ENCODE measurements at places on chromosomes 6 and 20. TPM values are rescaled to one million over a fixed set of nuclear protein-coding genes. Genes with fewer than 3 reads are reported as not detected.
A peak's percentile ranks its signal among the peaks of the same experiment; 100 is the strongest.

Gene SEC63
- total RNA-seq, result 106 TPM

Gene KIAA1586
- total RNA-seq, result 11.2 TPM

Gene KCNQ2
- 0.07 TPM for total RNA-seq

Gene GTSF1L
- total RNA-seq, result not detected

DNA sequence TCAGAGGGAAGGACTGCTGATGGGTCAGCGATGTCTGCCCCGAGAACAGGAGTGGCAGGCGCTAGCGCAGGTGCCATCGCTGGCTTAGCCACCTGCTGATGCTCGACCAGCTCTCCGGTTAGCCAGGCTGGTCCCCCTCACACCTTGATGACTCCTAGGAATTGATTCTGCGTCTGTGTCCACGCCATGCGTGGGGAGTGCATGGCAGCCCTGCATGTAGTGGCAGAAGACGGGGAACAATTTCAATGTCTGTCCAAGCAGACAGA is 6.7 kb downstream of the SS18L1 start:
- peaks cover 45% of the 10 kb centered on the region for H3K36me3 ChIP-seq
- H3K27ac ChIP-seq, result no peak overlapping the region
- H3K4me1 ChIP-seq, result peaks cover 25% of the 10 kb centered on the region
- DNase-seq, result no peak
- H3K27me3 ChIP-seq, result no peaks in the 10 kb centered on the region

DNA sequence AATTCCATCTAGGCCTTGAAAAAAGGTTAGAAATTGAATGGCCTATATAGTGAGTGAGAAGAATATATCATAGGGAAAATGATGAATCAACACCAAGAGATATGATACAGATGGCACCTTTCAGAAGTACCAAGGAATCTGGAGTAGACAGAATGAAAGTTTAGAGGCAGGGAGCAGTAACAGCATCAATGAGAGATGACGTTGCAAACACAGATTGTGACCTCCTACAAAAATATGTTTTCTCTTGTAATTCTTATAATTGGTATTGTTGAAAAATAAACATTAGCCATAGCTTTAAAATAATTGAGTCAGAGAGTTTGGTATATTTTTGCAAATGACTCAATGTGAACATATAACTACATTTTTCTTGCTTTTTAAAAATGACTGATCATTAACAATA is 1223.1 kb upstream of the GJE1 start:
- H3K27me3 ChIP-seq, result no peaks in the 10 kb centered on the region
- no peaks in the 10 kb centered on the region for H3K36me3 ChIP-seq
- DNase-seq, result no peak
- H3K27ac ChIP-seq, result no peak overlapping the region
- no peak overlapping the region for H3K4me3 ChIP-seq

DNA sequence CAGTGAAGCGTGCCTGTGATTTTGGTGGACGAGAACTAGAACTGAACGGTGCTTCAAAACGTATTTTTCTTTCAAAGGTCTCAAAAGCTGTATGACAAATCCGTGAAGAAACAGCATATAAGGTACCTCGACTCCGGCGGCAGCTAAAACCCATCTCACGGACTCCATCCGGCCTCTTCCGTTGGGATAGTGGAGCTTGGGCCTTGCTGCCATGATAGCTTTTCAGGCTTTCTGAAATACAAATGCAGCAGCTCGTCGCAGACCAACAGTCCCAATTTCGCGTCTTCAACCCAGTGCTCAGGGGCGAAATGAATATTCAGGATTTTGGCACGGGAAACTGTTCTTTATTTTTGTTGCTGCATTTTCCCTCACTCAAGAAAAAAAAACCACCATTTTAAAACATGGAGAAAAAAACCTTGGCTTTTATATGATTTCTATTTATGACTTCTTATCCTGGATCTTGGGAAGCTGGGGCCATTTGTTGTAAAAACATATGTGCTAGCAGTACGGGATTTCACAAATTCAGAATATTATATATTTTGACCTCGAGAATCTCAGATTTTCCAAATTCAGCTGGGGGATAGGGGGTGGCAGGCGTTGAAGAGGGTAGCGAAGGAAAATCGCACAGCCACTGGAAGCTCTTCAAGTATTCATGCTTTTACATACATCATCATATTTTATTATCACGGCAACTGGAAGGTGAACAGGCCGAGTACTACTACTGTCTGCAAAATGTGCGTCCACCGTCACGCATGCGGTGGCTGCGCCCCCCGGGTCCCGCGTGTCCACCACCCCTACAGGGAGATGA is 849 bp downstream of the GSTA4 start:
- peaks cover 31% of the 10 kb centered on the region for H3K4me1 ChIP-seq
- peaks cover 28% of the 10 kb centered on the region for H3K36me3 ChIP-seq
- peaks cover 7% of the 10 kb centered on the region for H3K27me3 ChIP-seq
- DNase-seq, result no peak
- H3K4me3 ChIP-seq, result peak overlapping the region; percentile 84
- peak overlapping the region; percentile 88 for H3K27ac ChIP-seq

DNA sequence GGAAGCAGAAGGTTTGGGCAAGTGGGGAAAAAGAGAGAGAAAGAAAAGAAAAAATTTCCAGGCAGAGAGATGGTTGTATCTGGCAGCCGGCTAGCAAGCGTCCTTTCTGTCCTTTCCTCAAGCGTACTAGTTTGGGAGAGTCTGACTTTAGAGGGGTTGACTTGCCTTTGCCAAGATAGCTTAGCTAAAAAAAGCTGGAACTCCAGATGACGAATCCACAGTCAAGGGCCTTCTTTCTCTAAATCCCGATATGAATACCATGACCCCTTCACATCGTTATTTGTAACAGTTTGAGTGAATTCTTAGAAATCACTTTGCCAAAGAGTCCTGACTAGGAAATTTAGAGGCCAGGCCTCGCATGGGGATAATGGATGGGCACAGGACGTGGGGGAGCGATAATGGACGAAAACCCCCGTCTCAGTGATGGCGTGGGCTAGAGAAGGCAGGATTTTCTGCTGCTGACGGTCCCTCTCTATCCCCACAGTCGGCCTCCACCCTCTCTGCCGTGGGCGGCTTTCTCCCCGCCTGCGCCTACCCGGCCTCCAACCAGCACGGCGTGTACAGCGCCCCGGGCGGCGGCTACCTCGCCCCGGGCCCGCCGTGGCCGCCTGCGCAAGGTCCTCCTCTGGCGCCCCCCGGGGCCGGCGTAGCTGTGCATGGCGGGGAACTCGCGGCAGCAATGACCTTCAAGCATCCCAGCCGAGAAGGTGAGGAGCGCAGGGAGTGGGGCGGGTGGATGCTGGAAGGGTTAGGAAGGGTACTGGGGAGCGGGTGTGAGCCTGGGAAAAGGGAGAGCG is 3.5 kb downstream of the PAX1 start:
- no peak overlapping the region for H3K27ac ChIP-seq
- no peaks in the 10 kb centered on the region for H3K27me3 ChIP-seq
- H3K4me3 ChIP-seq, result no peak overlapping the region
- H3K36me3 ChIP-seq, result no peaks in the 10 kb centered on the region
- no peak for DNase-seq

DNA sequence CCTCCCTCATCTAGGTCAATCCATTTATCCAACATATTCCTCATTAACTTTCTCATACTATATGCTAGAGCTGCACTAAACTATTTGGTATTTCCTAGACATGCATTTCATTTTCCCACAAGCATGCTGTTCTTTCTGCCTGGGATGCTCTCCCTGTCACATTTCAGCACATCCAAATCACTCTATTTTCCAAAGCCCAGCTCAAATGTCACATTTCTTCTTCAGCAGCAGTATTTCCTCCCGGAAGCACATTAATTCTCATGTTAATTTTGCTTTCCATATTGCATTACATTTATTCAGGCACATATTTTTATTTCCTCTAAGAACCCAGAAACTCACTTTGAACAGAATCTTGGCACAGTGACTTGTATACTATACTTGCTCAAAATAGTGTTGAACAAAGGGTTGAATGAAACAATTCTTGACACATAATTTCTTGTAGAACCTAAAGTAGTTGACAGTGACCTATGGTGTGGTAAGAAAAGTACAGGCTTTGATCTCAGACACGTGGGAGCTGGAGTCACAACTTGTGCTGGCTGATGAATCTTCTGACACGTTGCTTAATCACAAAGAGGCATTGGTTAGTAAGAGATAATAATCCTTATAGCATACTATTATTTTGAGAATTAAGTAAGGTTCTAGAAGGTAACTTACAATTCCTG is 30.8 kb upstream of the CD2AP start:
- no peak overlapping the region for H3K27ac ChIP-seq
- H3K4me3 ChIP-seq, result no peak overlapping the region
- no peaks in the 10 kb centered on the region for H3K27me3 ChIP-seq
- H3K4me1 ChIP-seq, result peaks cover 18% of the 10 kb centered on the region
- no peak for DNase-seq

DNA sequence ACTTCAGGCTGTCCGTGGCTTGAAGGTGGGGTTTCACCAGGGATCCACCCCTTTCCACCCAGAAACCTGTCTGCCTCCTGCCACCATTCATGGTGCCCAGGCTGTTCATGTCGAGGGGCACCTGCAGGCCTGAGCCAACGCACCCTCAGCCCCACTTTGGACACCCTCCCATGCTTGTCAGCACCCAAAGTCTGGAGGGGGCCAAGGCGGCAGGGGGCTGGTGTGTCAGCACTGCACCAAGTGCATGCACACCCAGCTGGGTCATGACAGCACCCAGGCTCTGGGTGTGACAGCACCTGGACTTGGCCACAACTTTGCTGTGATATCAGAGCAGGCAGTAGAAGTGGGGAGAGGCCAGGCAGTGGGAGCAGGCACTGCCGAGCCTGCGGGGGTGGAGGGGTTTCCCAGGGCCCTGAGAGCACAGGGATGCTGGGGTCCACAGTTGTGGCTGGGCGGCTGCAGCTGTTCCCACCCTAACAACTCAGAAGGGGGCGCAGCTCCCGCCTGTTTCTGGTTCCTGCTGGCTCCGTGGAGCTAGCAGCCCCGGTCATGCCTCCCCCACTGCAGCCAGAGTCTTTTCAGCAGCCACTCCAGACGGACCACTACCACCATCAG is 33.3 kb upstream of the GRM4 start:
- H3K27ac ChIP-seq, result no peak overlapping the region
- no peaks in the 10 kb centered on the region for H3K27me3 ChIP-seq

DNA sequence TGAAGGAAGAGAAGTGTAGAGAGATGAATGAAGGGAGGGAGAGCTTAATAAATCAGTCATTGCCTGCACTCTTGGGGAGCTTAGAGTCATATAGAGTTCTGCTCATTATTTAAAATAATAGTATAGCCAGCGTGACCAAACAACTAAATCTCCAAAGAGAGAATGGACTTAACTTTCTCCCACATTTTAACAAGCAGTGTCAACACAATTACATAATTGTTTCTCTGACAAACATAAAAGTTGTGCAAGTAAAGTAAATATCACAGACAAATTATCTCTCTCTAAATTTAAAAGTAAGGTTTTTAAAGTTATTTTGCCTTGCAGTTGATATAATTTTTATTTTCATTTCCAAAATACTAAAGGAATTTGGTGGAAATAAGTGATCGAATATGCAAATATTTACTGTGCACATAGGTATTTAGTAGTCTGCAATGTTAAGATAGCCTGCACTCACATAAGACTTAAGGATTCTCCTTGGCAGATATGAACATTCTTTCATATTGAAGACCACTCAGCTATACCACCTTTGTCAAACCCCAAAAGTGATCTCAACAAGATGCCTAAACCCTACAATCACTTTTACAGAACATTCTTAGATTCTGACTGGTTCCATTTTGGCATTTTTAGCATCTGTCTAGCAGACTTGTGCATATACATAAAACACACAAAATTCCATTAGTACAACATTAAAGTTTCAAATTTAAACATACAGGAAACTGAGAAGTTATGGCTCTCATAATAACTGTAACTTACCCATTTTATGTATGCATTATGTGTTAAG is 67.7 kb downstream of the KIF6 start:
- H3K27ac ChIP-seq, result no peak overlapping the region
- no peaks in the 10 kb centered on the region for H3K4me1 ChIP-seq
- no peak for DNase-seq
- no peaks in the 10 kb centered on the region for H3K36me3 ChIP-seq

GRCh38 chr20:44866703-44867335 is 18.7 kb upstream of the YWHAB start:
- no peaks in the 10 kb centered on the region for H3K36me3 ChIP-seq
- no peak overlapping the region for H3K27ac ChIP-seq
- peaks cover 29% of the 10 kb centered on the region for H3K27me3 ChIP-seq
- H3K4me3 ChIP-seq, result no peak overlapping the region

GRCh38 chr6:151313066-151313491 is 73.3 kb downstream of the AKAP12 start:
- no peak overlapping the region for H3K27ac ChIP-seq
- H3K36me3 ChIP-seq, result no peaks in the 10 kb centered on the region
- DNase-seq, result no peak
- no peak overlapping the region for H3K4me3 ChIP-seq

DNA sequence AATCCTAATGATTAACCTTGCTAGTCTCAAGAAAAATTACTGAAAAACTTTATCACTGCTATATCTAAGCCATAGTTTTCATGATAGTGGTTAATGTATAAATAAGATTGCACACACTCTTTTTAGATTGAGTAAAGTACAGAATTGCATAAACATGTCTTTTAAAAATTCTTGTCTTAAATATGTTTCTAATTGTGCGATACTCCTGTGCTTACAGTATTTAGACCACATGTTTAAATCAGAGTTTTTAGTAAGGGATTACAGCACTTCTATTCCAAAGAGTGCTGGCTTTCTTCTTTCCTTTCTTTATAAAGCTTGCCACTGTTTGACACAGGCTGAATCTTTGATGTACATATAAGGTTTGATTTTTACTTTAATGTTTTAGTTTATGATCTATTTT is 36.8 kb upstream of the RGS17 start:
- H3K27ac ChIP-seq, result peak overlapping the region; percentile 73
- H3K36me3 ChIP-seq, result no peaks in the 10 kb centered on the region
- DNase-seq, result no peak
- peaks cover 20% of the 10 kb centered on the region for H3K4me1 ChIP-seq
- H3K4me3 ChIP-seq, result no peak overlapping the region
- H3K27me3 ChIP-seq, result no peaks in the 10 kb centered on the region

DNA sequence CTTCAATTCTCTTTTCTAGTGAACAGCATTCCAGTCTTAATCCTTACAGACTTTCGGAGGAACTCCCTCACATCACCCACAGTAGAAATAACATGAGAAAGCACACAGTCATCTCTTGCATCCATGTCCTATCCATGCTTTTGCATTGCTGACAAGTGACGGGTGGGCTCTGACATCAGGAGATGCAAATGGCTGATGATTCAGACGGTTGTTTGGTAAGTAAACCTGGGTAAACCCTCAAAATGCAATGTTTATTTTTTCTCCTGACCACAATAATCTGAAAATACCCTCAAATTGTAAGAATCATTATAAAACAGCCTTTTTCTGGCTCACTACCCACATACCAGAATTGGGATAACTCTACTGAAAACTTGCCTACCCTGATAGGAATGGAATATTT is 792.0 kb downstream of the MAFB start:
- H3K27me3 ChIP-seq, result no peaks in the 10 kb centered on the region
- no peak overlapping the region for H3K27ac ChIP-seq

- H3K27me3 ChIP-seq, result peaks cover 70% of the 10 kb centered on the region
- H3K36me3 ChIP-seq, result no peaks in the 10 kb centered on the region
- DNase-seq, result no peak
- no peak overlapping the region for H3K4me3 ChIP-seq
- no peak overlapping the region for H3K27ac ChIP-seq
Observed at GRCh38 chr20:48846516-48847492, 19.0 kb upstream of the PREX1 start.
